ENCODE measurements at places on chromosomes 1 and 21.

GRCh38 chr1:151839457-151840403 lies at the start of gene C2CD4D:
Gene C2CD4D (minus strand): TSS chr1:151839820. CDS start chr1:151838989, 831 bp downstream.
- no peak for DNase-seq

- no peak for DNase-seq
Measured at GRCh38 chr21:42489991-42490390, 6.0 kb downstream of the RSPH1 start.

- no peak for DNase-seq
Measured at GRCh38 chr1:203403586-203403985, 52.7 kb upstream of the FMOD start.

DNA sequence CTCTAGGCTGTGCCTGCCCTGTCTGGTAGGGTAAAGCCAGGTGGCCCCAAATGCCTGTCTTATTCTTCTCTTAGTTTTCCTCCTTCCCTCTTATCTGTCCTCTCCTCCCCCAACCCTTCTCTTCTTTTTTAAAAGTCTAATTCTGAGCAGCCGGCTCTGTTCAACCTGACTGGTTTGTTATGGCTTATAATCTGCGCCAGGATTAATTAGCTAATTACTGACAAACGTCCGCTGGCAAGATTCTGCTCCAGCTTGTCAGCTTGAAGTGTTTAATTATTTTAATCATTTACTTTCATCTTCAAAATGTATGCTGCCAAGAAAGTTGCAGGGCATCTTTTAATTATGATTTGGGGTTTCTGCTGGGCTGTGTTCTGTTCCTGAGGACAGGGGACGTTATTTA lies 27.2 kb upstream of the PSMB2 start:
- no peak for DNase-seq

DNA sequence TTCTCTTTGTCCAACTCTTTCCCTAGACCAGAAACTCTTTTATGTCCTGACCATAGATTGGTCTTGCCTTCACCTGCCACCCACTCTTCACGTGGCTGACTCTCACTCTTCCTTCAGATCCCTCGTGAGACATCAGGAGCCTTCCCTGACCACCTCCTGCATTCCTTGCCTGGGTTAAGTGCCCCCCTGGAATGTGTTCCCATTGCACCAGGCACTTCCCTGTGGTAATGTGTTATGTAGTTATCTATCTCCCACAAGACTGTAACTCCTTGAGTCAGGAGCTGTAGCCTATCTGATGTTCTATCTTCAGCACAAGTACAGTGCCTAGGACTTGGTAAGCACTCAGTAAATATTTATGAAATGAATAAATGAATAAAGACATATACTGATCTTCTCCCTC lies 111.2 kb upstream of the CTTNBP2NL start:
- no peak for DNase-seq

DNA sequence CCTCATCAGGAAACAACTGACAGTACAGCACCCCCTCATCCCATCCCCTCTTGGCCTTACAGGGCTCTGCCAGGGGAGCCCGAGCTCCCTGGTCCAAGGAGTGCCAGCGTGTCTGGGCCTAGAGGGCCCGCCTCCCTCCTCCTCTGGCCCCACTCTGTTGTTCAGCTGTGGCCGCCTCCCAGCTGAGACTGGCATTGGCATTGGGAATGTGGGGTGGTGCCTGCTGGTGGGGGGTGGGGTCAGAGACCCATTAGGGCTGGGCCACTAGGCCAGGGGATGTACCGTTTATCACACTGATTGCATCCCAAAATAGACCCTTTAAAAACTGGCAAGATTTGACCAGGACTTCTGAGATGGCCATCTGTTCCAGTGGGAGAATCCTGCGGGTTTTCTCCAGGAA lies 1.4 kb downstream of the LDLRAP1 start:
- DNase-seq, result peak; percentile 54

- no peak for DNase-seq
Measured at GRCh38 chr1:43002766-43003165, 44.1 kb upstream of the SLC2A1 start.

DNA sequence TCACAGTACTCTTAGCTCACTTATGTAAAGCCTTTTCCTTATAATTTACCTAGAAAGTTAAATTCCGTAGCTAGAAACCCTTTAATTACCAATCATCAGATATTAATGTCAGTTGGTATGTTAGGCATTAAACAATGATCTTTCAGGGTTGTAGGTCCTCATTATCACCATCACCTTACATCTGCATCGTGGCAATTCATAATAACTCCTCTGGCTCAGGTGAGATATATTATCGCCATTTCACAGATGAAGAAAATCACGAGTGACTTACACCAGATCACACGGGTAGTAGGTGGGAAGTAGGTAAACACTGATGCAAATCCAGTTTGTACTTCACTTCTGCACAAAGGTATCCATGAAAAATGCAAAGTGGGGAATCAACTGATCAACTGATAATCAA lies 639 bp downstream of the NUP133 start:
- no peak for DNase-seq

GRCh38 chr1:26161415-26162219 lies 2.7 kb downstream of the FAM110D start:
- peak; percentile 71 for DNase-seq

DNA sequence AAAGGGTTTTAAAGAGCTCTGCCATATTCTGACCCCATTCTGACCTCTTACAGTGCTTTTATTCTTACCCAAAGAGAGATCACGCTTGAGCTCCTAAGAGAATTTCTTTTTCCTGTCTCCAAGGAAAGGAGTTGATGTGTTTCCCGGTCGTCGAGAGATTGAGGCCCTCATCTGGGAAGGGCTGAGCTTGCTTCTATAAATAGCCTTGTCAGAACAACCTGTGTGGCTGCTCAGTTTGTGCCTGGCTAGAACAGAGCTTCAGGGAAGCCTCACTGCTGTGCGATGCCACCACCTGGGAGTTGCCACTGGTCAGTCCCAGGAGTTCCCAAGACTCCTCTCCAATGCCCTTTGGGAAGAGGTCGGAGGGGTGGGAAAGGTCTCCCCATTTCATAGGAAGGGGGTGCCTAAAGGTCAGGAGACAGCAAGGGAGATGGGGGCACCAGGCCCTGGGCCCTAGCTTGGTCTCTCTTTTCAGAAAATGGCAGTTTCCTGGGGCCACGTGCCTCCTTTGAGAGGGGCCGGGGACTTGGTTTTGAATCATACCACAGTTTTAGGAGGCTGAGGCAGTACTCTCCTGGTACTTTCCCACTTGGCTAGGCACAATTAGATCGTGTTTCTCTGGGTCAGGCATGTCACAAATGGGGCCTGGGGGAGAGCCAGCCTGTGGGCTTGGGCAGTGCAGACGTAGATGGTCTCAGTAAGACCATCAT lies 52.1 kb downstream of the EIF2D start:
- DNase-seq, result no peak

DNA sequence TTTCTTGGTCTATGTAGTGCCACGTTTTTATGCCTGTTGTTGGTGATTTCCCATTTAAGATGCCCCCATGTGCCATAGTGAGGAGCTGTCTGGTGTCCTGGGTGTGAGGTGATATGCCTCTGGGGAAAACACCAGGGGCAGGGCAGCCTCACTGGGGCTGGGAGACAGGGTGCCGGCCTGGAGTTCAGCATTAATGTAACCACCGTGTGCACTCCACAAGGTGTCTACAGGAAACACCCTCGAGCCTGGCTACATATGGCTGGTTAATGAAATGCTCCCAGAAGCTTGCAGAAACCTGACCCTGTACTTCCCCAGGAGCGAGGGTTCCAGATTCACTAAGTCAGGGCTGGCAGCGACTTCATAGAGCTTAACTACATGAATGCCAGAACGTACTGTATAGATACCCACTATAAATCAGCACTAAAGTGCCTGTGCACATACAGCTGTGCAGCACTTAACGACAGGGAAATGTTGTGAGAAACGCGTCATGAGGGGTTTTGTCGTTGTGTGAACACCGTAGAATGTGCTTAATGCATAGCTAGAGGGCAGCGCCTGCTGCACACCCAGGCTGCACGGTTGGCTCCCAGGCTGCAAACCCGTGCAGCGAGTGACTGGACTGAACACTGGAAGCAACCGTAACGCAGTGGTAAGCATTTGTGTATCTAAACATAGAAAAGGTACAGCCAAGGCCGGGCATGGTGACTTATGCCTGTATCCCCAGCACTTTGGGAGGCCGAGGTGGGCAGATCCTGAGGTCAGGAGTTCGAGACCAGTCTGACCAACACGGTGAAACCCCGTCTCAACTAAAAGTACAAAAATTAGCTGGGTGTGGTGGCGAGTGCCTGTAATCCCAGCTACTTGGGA lies 10.4 kb downstream of the TFF2 start:
- no peak for DNase-seq

GRCh38 chr1:56137521-56138505 lies 441.6 kb downstream of the PLPP3 start:
- peak; percentile 28 for DNase-seq

GRCh38 chr1:56285554-56286402 lies 293.6 kb downstream of the PLPP3 start:
- no peak for DNase-seq

DNA sequence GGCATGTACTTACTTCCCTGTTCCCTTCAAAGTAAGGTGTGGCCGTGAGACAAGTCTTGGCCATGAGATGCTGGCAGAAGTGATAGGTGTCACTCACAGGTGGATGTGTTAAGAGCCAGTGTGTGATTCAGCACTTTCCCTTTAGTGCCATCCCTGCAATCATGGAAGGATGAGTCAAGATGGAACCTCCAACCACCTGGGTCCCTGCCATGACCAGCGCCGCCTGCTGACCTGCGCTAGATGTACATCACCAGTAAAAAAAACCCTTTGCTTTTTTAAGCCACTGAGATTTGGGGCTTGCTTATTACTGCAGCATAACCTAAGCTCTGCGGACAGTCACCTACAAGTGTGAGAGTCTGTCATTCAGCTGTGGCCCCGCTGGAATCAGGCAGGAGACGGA lies 71.7 kb downstream of the TOMM20 start:
- DNase-seq, result no peak

DNA sequence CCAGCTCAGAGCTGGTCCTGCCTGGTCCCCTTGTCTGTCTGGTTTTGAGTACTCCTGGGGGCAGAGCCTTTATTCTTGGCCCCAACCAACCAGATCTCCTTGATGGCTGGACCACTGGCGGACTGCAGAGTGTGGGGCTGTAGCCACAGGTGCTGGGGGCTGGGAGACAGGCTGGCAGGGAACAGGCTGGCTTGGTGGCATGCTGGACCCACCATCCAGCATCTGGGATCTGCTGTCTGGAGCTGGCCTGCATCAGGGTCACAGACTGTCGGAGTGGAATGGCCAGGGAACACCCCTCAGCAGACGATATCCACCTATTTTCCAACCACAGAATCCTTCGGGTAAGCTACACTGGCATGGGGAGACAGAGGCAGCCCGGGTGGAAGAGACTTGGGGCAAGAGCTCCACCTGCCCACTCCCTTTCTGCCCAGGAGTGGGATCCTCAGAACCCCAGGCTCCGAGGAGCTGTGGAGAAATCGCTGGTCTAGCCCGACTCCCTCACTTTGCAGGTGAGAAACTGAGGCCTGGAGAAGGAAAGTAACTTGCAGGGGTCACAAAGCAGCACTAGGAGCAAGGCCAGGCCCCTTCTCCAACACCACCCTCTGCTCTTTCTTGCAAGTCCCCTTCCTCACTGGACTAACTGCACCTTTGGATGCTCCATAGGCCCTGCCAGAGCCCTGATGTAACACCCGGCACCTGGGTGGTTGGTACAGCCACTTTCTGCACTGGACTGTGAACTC lies 40.6 kb downstream of the TNNT2 start:
- DNase-seq, result no peak

DNA sequence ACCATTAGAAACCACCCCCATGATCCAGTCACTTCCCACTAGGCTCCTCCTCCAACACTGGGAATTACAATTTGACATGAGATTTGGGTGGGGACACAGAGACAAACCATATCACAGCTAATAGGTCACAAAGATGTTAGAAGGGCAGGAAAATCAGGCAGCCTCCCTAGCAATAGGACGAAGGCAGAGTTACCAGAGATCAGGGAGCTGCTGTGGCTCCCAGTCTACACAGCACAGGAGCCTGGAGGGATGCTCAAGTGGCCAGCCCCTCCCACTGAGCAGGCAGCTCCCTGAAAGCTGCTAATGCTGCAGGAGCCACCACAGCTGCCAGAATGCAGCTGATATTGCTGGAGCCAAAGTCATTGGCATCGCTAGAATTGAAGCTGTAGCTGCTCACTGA lies 51.0 kb downstream of the CR1L start:
- no peak for DNase-seq

DNA sequence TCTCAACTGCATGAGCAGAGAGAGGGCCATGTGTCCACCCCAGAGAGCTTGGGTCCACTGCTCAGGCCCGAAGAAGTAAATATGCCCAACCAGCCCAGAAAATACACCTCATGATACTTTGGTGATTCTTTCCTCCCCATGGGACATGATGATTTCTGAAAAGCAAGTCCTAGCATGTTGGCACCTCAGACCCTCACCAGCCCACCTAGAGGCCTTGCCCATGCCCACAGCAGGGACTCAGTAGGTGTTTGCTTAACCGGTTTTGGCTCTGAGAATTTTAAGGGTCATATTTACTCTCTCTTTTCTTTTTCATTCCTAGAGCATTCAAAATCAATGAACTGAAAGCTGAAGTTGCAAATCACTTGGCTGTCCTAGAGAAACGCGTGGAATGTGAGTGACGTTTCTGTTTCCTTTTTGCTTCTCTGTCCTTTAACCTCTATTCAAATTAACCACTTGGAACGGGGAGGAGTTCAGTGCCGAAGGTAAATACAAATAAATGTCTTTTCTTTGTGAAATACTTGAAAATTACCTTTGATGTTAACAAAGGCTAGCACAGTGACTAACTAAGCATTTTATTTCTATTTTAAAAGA lies 79.7 kb downstream of the PDE9A start:
- no peak for DNase-seq

DNA sequence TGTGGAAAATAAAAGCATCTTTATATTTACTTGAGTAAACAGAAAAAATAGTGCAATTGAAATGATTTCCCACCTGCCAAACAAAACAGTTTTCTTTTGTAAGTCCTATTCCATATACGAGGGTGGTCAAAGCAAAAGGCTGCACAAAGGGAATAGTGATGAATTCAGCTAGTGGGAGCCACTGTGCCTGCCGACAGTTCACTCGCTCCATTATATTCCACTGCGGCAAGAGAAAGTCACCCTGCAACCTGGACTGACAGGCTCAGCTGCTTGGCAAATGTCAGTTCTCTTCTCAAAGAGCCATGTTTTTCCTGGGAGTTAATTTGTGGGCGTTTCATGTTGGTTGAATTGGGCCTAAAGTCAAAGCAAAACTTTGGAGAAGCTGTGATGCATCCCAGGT lies 145.4 kb downstream of the LMO4 start:
- no peak for DNase-seq

GRCh38 chr1:67441183-67441582 lies 11.0 kb upstream of the SERBP1 start:
- DNase-seq, result peak; percentile 77

DNA sequence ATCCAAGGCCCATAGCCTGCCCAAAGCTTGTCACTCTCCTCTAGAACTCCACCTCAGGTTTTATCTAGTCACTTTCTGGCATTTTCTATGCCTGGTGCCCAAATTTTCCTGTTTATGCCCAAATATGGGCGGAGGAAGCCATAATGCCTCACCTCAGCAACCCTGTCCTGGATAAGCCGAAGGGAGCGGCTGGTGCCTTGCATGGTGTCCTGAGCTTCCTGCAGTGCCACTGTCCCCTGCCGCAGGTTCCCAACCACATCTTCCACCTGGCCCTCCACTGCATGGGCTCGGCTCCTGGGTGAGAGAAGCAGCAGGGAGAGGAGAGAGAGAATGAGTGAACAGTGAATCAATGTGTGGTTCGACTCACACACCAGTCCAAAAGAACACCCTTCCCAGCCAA lies 34.2 kb downstream of the CAMK1G start:
- no peak for DNase-seq

All from foreskin fibroblast (primary cell).